ENCODE measurements at places on chromosomes 11 and 22. TPM values are rescaled to one million over a fixed set of nuclear protein-coding genes. Genes with fewer than 3 reads are reported as not detected.

APOBEC3B gene
- total RNA-seq: not detected

ADORA2A gene
- total RNA-seq: 5.0 TPM

CARD16 gene
- total RNA-seq: not detected

PANX2 gene
- total RNA-seq: 1.8 TPM

DNA sequence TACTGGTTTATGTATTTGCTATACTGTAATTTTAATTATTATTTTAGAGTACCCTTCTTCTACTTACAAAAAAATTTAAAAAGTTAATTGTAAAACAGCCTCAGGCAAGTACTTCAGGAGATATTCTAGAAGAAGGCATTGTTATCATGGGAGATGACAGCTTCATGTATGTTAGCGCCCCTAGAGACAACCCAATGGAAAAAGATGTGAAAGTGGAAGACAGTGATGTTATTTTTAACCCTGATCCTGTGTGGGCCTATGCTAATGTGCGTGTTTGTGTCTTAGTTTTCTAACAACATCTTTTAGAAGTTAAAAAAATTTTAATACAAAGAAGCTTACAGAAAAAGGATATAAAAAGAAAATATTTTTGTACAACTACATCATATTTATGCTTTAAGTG lies 205.0 kb downstream of the FAM76B start:
- no peak overlapping the region for H3K4me3 ChIP-seq
- no peak for DNase-seq
- H3K36me3 ChIP-seq: no peaks in the 10 kb centered on the region
- H3K27ac ChIP-seq: no peak overlapping the region
- H3K4me1 ChIP-seq: no peaks in the 10 kb centered on the region
- H3K27me3 ChIP-seq: no peaks in the 10 kb centered on the region

DNA sequence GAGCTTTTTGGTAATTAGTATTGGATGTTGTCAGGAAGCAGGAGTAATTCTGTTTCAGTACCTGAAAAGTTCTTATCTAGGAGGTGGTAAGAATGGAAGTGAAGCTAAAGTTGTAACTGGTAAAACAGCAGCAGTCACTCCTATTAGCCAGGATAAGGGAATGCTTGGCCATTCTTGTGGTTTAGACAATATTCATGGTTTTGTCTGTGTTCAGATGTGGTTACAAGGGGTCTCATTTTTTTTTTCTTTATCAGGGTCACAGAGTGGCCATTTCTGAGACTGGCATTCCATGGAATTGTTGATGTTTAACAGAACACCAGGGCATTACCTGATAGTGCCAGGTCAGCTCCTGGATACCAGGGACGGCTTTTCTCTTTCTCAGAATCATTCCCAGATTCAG lies 23.8 kb downstream of the TAF1D start:
- H3K27me3 ChIP-seq: no peaks in the 10 kb centered on the region
- no peaks in the 10 kb centered on the region for H3K4me1 ChIP-seq
- no peak overlapping the region for H3K27ac ChIP-seq
- peaks cover 11% of the 10 kb centered on the region for H3K36me3 ChIP-seq
- no peak for DNase-seq

DNA sequence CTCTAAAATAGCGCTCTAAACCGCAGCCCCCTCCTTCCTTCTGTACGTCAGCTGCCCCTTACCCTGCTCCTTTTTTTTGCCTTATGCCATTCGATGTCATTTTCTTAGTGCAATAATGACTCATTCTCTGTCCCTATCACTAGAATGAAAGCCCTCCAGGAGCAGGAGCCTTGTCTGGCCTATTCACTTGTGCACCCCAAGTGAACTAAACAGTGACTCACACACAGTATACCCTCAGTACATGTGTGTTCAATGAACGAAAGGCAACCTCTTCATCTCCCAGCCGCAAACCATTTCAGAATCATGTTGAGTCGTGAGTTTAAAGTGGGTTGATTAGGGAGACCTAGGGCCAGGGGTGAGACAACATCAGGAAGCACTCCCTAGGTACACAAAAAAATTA lies 50.7 kb upstream of the SPATA19 start:
- H3K4me1 ChIP-seq: no peaks in the 10 kb centered on the region
- H3K4me3 ChIP-seq: no peak overlapping the region
- no peak overlapping the region for H3K27ac ChIP-seq
- H3K27me3 ChIP-seq: peaks cover 6% of the 10 kb centered on the region

DNA sequence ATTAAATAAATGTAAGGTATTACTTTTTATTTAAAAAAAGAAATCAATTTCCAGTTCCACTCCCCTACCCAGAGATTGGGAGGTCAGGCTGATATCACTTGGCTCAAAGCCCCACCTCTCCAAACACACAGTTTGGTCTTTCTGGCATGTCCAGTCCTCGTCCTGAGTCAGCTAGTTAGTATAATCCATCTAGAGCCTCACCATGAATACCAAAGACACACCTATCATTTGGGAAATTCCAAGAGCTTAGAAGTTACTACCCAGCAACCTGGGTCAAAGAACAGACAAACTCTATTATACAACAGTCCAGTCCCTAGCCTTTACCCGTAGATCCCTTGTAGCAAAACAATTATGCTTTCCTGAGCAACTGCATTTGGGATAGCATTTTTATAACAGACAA lies 9.4 kb downstream of the TREH start:
- H3K27me3 ChIP-seq: no peaks in the 10 kb centered on the region
- no peaks in the 10 kb centered on the region for H3K4me1 ChIP-seq
- H3K4me3 ChIP-seq: no peak overlapping the region
- no peak for DNase-seq

DNA sequence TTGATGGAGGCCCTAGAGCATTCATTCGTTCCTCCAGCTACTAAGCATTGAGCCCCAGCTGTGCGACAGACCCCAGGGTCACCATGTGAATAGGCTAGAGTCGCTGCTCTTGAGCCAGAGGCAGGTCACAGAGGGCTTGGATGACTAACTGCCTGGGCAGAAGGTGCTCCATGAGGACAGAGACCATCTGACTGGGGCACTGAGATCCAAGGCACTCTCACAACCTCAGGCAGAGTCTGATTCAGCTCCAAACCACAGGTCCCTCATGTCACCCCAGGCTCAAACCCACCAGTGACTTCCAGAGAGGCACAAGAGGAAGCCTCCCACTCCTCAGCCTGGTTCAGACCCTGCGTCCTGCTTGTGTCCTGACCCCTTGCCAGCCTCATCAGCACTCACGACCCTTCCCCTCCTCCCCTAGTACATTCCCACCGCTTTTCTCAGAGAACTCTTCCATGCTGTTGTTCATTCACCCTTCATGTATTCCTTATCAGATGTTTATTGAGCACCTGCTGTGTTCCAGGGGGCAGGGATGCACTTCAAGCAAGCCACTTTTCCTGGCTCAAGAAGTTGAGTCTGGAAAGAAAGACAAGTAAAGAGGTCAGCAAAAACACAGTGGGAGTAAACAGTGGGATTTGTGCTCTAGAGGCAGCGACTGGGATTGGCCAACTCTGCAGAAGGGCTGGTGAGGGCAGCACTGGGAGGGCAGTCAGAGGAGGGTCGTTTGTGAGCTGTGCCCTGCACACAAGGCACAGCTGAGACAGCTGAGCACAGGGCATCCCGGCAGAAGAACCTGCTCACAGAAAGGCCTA lies 9.3 kb downstream of the OAF start:
- DNase-seq: no peak
- H3K27me3 ChIP-seq: no peaks in the 10 kb centered on the region

DNA sequence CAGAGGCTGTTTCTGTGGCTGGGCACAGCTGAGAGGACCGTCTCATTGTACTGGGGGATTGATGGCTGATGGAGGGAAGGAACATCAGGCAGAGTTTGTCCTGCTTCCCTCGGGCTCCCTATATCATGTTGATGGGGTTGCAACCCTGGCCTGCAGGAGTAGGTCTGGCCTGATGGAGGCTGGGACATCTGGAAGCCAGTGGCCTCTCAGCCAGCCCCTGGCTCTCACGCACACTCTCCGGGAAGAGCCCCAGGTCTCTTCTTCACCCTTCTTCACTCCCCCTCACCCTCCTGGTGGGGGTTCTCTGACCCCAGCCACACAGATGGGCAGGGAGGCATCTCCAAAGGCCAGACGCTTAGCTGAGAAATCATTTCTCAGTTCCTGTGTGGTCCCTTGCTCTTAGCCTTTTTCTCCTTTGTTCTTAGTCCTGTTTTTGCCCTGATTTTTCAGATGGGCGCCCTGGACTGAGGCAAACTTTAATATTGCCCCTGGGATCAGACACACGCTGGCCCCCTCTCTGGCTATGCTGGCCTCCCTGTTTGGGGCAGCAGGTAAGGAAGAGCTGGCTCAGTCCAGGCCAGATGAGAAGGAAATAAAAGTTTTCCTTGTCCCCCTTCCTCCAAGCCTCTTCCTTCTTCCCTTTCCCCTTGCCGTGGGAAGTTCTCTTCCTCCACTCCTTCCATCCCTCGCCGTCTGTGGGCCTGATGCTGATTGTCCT lies 13.9 kb upstream of the ANO1 start:
- H3K27ac ChIP-seq: no peak overlapping the region
- DNase-seq: no peak
- peaks cover 6% of the 10 kb centered on the region for H3K4me1 ChIP-seq
- H3K27me3 ChIP-seq: no peaks in the 10 kb centered on the region

DNA sequence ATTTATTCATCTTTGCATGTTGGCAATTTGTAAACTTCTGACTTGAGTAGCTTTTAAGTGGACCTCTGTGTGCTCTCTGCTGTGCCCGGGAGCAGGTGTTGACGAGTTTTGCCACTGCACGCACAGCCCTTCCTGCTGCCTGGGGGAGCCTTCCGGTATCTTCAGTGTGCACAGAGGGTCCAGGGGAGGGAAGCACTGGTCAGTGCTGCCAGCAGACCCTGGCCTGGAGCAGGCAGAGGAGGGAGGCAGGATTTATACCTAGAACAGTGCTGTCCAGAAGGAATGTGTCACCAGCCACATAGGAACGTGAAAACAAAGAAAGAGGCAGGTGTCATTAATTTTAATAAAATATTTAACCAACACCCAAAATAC lies 403.6 kb downstream of the TBC1D22A start:
- H3K4me3 ChIP-seq: no peak overlapping the region
- H3K4me1 ChIP-seq: no peaks in the 10 kb centered on the region
- no peak for DNase-seq
- peaks cover 62% of the 10 kb centered on the region for H3K36me3 ChIP-seq
- H3K27me3 ChIP-seq: no peaks in the 10 kb centered on the region

GRCh38 chr11:72430741-72431570 lies 3.4 kb downstream of the CLPB start:
- H3K36me3 ChIP-seq: peaks cover 44% of the 10 kb centered on the region
- H3K27ac ChIP-seq: no peak overlapping the region
- DNase-seq: peak; percentile 47

DNA sequence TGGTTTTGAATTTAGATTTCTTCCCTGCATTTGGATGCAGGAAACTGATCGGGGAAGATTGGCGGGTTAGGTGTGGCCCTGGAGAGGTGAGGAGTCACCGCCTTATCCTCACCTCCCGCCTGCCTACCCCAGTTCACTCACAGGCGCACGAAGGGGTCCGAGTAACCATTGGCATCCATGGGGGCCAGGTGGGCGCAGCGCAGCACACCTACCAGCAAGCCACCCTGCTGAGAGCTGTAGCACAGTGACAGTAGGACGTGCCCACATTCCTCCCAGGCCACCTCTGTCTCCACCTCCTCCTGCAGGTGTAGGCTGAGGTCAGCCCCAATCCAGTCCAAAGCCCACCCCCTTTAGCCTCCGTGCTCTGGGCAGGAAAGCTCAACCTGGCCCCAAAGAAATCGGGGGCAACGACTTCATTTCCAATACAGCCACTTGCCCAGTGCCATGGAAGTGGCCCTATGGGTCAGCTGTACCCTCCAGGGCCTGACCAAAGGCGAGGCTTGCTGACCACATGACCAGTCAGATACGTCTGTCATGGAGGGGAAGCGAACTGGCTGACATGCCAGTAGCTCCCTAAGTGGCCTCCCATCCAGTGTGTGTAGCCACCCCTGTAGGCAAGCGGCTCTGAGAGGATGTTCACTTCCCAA lies 6.7 kb downstream of the NDUFV1 start:
- peak overlapping the region; percentile 38 for H3K4me3 ChIP-seq
- H3K36me3 ChIP-seq: peaks cover 43% of the 10 kb centered on the region
- H3K27ac ChIP-seq: peak overlapping the region; percentile 73
- H3K27me3 ChIP-seq: peaks cover 32% of the 10 kb centered on the region
- DNase-seq: peak; percentile 7

- H3K27me3 ChIP-seq: no peaks in the 10 kb centered on the region
- no peaks in the 10 kb centered on the region for H3K36me3 ChIP-seq
- no peak overlapping the region for H3K27ac ChIP-seq
- H3K4me1 ChIP-seq: no peaks in the 10 kb centered on the region
- no peak for DNase-seq
- no peak overlapping the region for H3K4me3 ChIP-seq
Measured at GRCh38 chr11:121437686-121438078, 14.4 kb upstream of the SORL1 start.

DNA sequence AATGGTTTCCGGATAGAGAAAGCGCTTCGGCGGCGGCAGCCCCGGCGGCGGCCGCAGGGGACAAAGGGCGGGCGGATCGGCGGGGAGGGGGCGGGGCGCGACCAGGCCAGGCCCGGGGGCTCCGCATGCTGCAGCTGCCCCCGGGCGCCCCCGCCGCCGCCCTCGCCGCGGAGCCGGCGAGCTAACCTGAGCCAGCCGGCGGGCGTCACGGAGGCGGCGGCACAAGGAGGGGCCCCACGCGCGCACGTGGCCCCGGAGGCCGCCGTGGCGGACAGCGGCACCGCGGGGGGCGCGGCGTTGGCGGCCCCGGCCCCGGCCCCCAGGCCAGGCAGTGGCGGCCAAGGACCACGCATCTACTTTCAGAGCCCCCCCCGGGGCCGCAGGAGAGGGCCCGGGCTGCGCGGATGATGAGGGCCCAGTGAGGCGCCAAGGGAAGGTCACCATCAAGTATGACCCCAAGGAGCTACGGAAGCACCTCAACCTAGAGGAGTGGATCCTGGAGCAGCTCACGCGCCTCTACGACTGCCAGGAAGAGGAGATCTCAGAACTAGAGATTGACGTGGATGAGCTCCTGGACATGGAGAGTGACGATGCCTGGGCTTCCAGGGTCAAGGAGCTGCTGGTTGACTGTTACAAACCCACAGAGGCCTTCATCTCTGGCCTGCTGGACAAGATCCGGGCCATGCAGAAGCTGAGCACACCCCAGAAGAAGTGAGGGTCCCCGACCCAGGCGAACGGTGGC lies 15.7 kb downstream of the PIK3IP1 start:
- H3K36me3 ChIP-seq: peaks cover 91% of the 10 kb centered on the region
- no peak overlapping the region for H3K4me3 ChIP-seq
- no peak for DNase-seq
- H3K27me3 ChIP-seq: no peaks in the 10 kb centered on the region
- peaks cover 60% of the 10 kb centered on the region for H3K4me1 ChIP-seq
- H3K27ac ChIP-seq: no peak overlapping the region

DNA sequence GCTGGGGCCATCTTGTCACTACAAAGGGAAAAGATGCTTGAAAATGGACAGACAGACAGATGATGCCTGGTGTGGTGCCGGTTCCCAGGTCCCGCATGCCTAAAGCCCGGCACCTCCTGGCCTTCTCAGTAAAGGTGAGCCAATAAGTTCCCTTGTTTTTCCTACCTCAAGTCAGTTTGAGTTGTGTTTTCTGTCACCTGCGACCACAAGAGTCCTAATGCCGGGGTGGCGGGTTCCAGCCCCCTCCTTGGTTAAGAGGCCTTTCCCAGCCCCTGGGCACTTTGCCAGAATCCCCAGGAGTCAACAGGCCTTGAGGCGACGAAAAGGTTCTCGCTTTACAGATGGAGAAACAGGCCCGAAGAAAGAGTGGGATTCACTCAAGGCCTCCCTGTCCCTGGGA lies 9.0 kb downstream of the FGF19 start:
- H3K4me3 ChIP-seq: no peak overlapping the region
- DNase-seq: no peak
- no peaks in the 10 kb centered on the region for H3K27me3 ChIP-seq
- no peak overlapping the region for H3K27ac ChIP-seq
- H3K4me1 ChIP-seq: no peaks in the 10 kb centered on the region

- H3K4me1 ChIP-seq: peaks cover 9% of the 10 kb centered on the region
- H3K27me3 ChIP-seq: no peaks in the 10 kb centered on the region
- peak; percentile 14 for DNase-seq
- no peak overlapping the region for H3K4me3 ChIP-seq
- H3K36me3 ChIP-seq: no peaks in the 10 kb centered on the region
Measured at GRCh38 chr11:109123816-109124787, 297.9 kb upstream of the C11orf87 start.

All from stomach (tissue), 19 donors.